ENCODE measurements at places on chromosomes 13 and 19.

DNA sequence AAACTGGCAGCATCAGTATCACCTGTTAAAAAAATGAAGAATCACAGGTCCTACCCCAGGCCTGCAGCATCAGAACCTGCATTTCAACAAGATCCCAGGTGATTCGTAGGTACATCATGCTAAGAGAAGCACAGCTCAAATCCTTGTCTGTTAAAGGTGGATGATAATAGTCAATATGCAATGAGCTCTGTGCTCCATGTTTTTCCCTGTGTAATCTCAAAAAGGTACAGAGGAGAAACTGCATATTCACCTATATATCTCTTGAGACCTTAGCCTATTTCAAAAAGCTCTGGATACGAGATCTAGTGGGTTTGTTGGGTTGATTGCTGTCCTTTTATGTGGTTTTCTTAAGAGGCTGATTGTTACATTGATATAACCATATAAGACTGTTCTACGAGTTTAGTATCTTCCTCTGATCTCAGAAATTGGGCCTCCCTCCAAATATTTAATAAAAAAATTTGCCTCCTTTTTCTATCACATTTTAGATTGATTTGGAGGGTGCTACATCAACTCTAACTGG is 148.9 kb downstream of the DCT start:
- H3K27me3 ChIP-seq = no peaks in the 10 kb centered on the region
- H3K4me3 ChIP-seq = no peak overlapping the region
- H3K36me3 ChIP-seq = peaks cover 4% of the 10 kb centered on the region

DNA sequence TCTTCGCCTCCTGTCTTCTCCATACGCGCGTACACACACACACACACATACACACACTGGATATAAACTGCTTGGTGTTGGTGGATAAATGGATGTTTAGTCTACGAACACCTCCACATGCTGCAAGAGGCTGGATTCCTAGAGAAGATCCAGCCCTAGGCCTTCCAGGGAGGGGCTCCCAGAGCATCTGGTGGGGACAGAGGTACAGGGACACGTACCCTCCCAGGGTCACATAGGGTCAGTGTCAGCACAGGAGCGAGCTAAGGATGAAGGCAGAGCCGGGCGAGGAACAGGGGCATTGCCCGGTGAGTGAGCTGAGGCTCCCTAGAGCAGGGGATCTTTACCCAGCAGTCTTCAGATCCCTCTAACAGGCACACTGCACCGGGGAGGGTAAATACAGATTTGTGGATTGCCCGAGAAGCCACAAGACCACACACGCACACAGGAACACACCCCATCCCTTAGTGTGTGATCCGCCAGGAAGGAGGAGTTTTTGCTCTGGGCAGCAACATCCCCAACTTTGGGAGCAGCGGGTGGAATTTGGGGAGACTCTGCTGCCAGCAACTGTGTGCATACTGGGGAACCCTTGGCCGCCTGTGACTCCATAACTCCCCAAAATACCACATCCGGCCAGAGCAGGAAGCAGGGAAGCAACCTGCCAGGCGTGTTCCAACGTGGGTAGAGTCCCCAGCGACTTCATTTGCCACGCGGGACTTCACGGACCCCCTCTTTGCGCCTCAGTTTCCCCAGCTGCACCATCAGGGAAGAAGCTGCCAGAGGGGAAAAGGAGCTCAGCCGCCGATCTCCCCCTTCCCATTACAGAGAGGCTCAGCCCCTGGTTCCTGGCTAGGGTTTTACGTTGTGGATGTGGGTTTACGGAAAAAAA is 5.8 kb upstream of the TLE2 start:
- H3K36me3 ChIP-seq = no peaks in the 10 kb centered on the region
- H3K4me1 ChIP-seq = peaks cover 32% of the 10 kb centered on the region
- peak overlapping the region; percentile 93 for H3K4me3 ChIP-seq

GRCh38 chr19:16791942-16792341 is 37.3 kb upstream of the SIN3B start:
- no peak overlapping the region for H3K4me3 ChIP-seq
- no peak for DNase-seq
- H3K36me3 ChIP-seq = no peaks in the 10 kb centered on the region
- H3K4me1 ChIP-seq = no peaks in the 10 kb centered on the region
- H3K27me3 ChIP-seq = no peaks in the 10 kb centered on the region

- H3K4me1 ChIP-seq = peaks cover 71% of the 10 kb centered on the region
- H3K27me3 ChIP-seq = no peaks in the 10 kb centered on the region
- peak overlapping the region; percentile 39 for H3K27ac ChIP-seq
- peak overlapping the region; percentile 61 for H3K4me3 ChIP-seq
- H3K36me3 ChIP-seq = peaks cover 7% of the 10 kb centered on the region
Measured at GRCh38 chr19:6273701-6274601, 5.8 kb downstream of the MLLT1 start.

DNA sequence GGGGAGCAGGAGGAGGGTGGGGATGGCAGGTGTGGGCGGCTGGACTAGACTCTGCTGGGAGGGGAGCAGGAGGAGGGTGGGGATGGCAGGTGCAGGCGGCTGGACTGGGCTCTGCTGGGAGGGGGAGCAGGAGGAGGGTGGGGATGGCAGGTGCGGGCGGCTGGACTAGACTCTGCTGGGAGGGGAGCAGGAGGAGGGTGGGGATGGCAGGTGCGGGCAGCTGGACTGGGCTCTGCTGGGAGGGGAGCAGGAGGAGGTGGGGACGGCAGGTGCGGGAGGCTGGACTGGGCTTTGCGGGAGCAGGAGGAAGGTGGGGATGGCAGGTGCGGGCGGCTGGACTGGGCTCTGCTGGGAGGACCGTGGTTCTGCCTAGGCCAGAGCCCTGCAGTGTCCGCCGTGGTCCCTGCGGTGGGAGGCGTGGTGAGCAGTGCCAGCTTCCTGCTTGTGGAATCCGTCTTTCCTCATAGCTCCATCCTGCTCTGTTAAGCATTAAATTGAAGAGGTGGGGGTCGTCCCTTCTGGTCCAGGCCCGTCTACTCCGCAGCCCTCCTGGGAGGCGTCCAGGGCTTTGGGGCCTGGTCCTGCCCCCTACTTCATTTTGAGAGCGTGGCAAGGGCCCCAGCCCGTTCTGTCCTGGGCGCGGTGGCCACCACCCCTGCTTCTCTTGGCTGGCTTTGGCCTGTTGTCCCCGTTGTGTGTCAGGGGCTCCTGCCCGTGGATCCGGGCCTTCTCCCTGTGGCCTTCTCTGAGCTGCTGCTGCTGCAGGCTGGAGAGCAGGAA is 4.7 kb downstream of the SPPL2B start:
- peaks cover 14% of the 10 kb centered on the region for H3K36me3 ChIP-seq
- peak overlapping the region; percentile 72 for H3K27ac ChIP-seq
- no peak for DNase-seq
- H3K4me1 ChIP-seq = peaks cover 38% of the 10 kb centered on the region
- peak overlapping the region; percentile 49 for H3K4me3 ChIP-seq
- no peaks in the 10 kb centered on the region for H3K27me3 ChIP-seq

DNA sequence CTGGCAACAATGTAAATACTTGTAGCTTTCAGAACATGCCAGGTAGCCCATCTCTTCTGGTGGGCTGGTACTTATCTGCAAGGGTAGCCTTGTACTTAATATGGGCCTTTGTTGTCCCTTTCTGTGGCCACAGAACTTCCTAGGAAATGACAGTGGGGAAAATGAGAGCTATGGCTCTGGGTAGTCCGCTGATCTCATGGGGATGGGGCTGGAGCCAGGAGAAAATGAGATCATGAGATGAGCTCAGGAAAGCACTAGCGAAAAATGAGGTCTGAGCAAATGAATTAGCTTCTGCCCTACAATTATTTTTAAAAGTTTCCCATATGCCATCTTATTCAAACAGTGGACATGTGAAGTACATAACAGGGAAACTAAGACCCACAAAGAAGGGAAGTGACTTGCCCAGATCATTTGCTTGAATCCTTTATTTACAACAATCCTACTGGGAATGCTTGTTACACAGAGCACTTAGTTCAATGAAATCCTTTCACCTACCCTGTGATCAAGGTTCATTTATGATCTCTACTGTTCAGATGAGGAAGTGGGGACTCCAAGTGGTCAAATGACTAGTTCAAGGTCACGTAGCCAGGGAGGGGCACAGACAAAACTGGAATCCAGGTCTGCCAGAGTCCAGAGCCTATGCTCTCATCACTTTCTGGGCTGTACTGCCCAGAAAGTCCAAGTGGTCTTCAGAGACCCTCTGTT is 87.1 kb downstream of the PTPRS start:
- H3K4me3 ChIP-seq = no peak overlapping the region
- DNase-seq = no peak
- no peaks in the 10 kb centered on the region for H3K4me1 ChIP-seq
- no peaks in the 10 kb centered on the region for H3K27me3 ChIP-seq

DNA sequence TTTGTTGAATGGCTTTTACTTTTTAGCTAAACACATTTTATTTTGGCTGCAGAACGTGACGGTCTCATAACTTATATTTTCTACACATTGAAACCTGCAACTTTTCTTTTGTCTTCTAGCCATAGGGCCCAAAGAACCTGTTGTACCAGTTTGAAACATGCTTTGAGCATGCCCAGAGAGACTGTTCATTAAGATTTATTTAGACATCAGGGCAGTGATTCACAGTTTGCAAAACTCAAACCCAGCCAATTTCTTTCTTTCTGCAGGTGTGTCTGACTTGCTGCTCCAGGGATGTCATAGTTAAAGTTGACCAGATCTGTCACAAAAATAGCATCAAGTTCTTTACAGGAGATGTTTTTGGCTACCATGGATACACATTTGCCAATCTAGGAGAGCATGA is 22.0 kb downstream of the SAE1 start:
- H3K27ac ChIP-seq = peak overlapping the region; percentile 93
- H3K27me3 ChIP-seq = no peaks in the 10 kb centered on the region

DNA sequence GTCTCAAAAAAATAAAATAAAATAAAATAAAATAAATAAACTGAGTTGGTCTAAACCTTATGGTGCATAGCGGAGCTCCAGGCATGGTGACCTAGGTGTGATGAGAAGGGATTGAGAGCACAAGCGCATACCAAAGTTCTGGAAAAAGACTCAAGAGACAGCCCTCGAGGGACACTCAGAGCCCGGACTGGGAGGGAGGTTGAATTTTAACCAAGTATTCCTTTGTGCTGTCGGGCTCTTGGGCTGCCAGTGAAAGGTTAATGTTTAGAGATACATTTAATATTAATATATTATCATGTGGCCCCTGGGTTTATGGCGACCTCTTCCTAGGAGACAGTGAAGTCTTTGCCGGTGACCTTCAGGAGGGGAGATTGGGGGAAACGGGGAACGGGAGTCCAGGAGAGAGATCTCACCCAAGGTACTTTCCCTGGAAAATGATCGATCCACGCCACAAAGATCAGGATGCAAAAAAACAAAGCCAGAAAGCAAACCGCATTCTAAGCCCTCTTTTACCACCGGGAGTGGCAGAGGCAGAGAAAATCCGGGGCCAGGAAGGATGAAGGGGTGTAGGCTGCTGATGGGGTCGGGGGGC is 1.6 kb downstream of the FUT6 start:
- peaks cover 9% of the 10 kb centered on the region for H3K4me1 ChIP-seq
- H3K4me3 ChIP-seq = peak overlapping the region; percentile 5
- H3K36me3 ChIP-seq = no peaks in the 10 kb centered on the region
- peaks cover 3% of the 10 kb centered on the region for H3K27me3 ChIP-seq
- peak overlapping the region; percentile 53 for H3K27ac ChIP-seq
- no peak for DNase-seq

GRCh38 chr13:33411312-33411711 is 125.8 kb upstream of the STARD13 start:
- peaks cover 3% of the 10 kb centered on the region for H3K27me3 ChIP-seq
- H3K27ac ChIP-seq = no peak overlapping the region
- no peaks in the 10 kb centered on the region for H3K36me3 ChIP-seq
- DNase-seq = no peak
- H3K4me3 ChIP-seq = no peak overlapping the region

- DNase-seq = peak; percentile 88
- H3K4me1 ChIP-seq = peaks cover 13% of the 10 kb centered on the region
- H3K4me3 ChIP-seq = peak overlapping the region; percentile 97
- peaks cover 65% of the 10 kb centered on the region for H3K27me3 ChIP-seq
- H3K36me3 ChIP-seq = no peaks in the 10 kb centered on the region
Measured at GRCh38 chr19:35247526-35248309, 1.1 kb upstream of the LSR start.

GRCh38 chr13:53254500-53254899 is 225.9 kb downstream of the OLFM4 start:
- no peaks in the 10 kb centered on the region for H3K36me3 ChIP-seq
- H3K4me1 ChIP-seq = peaks cover 11% of the 10 kb centered on the region
- DNase-seq = no peak
- peaks cover 18% of the 10 kb centered on the region for H3K27me3 ChIP-seq
- H3K27ac ChIP-seq = no peak overlapping the region

GRCh38 chr13:99435998-99436397 is 65.3 kb upstream of the TM9SF2 start:
- no peak overlapping the region for H3K4me3 ChIP-seq
- H3K27ac ChIP-seq = no peak overlapping the region
- H3K27me3 ChIP-seq = peaks cover 38% of the 10 kb centered on the region
- H3K4me1 ChIP-seq = peaks cover 20% of the 10 kb centered on the region

DNA sequence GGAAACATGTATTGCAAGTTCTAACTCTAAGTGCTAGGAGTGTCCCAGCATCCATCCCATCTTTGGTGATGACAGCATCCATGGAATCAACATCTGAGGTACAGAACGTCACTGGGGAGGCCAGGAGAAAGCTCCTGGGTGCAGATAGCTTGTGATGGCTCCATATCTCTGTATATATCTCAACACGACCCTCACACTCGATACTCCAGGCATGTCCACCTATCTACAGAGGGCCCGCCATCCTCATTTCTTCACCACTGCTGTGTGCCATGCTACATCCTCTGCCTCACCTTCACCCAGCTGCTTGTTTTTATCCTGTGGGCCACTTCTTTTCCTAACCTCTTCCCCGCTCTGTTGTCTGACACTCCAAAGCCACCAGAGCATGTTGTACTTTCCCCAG is 100.4 kb upstream of the SERP2 start:
- peaks cover 24% of the 10 kb centered on the region for H3K4me1 ChIP-seq
- DNase-seq = no peak
- H3K27ac ChIP-seq = no peak overlapping the region
- no peaks in the 10 kb centered on the region for H3K36me3 ChIP-seq
- no peak overlapping the region for H3K4me3 ChIP-seq

DNA sequence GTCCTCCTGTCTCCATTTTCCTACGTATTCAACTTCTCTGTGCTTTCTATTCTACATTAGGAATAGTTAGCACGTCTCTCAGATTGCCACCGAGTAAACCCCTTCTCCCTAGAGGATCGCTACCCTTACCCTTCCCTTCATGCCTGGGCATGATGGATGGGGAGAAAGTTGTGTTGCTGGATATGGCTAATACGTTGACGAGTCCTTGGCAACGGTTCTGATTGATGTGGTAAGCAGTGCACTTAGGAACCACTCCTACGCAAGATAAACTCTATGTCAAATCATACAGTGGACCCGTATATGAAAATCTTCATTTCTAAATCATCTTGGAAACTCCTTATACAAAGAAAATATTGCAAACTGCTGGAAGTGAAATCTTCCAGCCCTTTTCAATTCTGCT is 224.5 kb downstream of the EFNB2 start:
- H3K27me3 ChIP-seq = no peaks in the 10 kb centered on the region
- no peak overlapping the region for H3K27ac ChIP-seq
- H3K36me3 ChIP-seq = no peaks in the 10 kb centered on the region
- DNase-seq = no peak
- H3K4me1 ChIP-seq = no peaks in the 10 kb centered on the region
- no peak overlapping the region for H3K4me3 ChIP-seq

- no peak for DNase-seq
- peak overlapping the region; percentile 92 for H3K27ac ChIP-seq
- no peaks in the 10 kb centered on the region for H3K36me3 ChIP-seq
- no peaks in the 10 kb centered on the region for H3K27me3 ChIP-seq
Measured at GRCh38 chr19:10870501-10870954, 825 bp upstream of the CARM1 start.

GRCh38 chr19:38149661-38150061 is 74.4 kb downstream of the DPF1 start:
- H3K4me1 ChIP-seq = no peaks in the 10 kb centered on the region
- H3K36me3 ChIP-seq = peaks cover 7% of the 10 kb centered on the region
- DNase-seq = no peak
- no peak overlapping the region for H3K27ac ChIP-seq
- no peak overlapping the region for H3K4me3 ChIP-seq
